ENCODE measurements at places on chromosomes 1 and 21. TPM values are rescaled to one million over a fixed set of nuclear protein-coding genes. Genes with fewer than 3 reads are reported as not detected.

Gene KRTAP19-1
- total RNA-seq = not detected

Gene AMY2B
- total RNA-seq = 19.7 TPM

GRCh38 chr1:4050998-4051397 lies 150.9 kb upstream of the C1orf174 start:
- H3K27ac ChIP-seq = no peak overlapping the region
- H3K4me3 ChIP-seq = no peak overlapping the region
- H3K4me1 ChIP-seq = peaks cover 38% of the 10 kb centered on the region
- DNase-seq = no peak
- H3K36me3 ChIP-seq = no peaks in the 10 kb centered on the region
- H3K27me3 ChIP-seq = peaks cover 2% of the 10 kb centered on the region

Gene ATP1A2
- total RNA-seq = not detected

Gene C4BPA
- not detected for total RNA-seq

Gene TEDDM1
- total RNA-seq = not detected

Gene CD101
- 0.46 TPM for total RNA-seq

GRCh38 chr1:168110896-168111545 lies 25.7 kb downstream of the GPR161 start:
- H3K27ac ChIP-seq = no peak overlapping the region
- no peaks in the 10 kb centered on the region for H3K4me1 ChIP-seq
- no peaks in the 10 kb centered on the region for H3K36me3 ChIP-seq
- H3K27me3 ChIP-seq = peaks cover 7% of the 10 kb centered on the region
- no peak for DNase-seq

All from activated B cell treated with CpG ODN at 0.5 μM for 24 hours (primary cell).